ENCODE measurements at places on chromosomes 16 and 17.

- no peak for DNase-seq
These were observed 3.8 kb downstream of the CIITA start for GRCh38 chr16:10880594-10881452.

DNA sequence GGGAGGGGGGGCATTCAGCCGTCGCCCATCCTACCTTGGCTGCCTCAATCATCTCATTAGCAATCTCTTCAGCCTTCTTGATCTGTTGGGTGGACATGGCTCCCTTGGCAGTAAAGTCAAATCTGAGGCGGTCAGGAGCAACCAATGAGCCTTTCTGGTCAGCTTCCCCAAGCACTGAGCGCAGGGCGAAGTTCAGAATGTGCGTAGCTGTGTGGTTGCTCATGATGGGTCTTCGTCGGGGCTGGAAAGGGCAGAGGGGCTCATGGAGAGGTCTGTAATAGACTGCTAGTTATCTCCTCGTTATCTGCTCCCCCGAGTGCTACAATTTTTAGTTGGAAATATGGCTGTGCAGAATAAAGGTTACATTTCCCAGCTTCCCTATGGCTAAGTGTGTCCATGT, 7.2 kb upstream of the EXOSC6 start:
- DNase-seq: no peak

DNA sequence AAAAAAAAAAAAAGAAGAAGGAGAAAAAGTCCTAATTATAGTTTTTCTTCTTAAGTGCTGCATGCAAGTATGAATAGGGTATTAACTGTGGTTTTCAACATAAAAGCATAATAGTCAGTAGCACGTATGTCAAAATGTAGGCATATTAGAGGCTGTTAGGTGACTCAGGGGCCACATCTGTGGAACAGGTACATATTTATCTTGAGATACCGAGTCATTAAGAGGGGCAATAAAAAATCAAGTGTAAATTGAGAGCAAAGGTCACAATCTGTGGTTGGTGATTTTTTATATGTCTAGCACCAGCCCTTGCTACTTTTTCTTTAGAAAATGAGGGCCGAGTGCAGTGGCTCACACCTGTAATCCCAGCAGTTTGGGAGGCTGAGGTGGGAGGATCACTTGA, 1113.8 kb upstream of the RBFOX1 start:
- no peak for DNase-seq

DNA sequence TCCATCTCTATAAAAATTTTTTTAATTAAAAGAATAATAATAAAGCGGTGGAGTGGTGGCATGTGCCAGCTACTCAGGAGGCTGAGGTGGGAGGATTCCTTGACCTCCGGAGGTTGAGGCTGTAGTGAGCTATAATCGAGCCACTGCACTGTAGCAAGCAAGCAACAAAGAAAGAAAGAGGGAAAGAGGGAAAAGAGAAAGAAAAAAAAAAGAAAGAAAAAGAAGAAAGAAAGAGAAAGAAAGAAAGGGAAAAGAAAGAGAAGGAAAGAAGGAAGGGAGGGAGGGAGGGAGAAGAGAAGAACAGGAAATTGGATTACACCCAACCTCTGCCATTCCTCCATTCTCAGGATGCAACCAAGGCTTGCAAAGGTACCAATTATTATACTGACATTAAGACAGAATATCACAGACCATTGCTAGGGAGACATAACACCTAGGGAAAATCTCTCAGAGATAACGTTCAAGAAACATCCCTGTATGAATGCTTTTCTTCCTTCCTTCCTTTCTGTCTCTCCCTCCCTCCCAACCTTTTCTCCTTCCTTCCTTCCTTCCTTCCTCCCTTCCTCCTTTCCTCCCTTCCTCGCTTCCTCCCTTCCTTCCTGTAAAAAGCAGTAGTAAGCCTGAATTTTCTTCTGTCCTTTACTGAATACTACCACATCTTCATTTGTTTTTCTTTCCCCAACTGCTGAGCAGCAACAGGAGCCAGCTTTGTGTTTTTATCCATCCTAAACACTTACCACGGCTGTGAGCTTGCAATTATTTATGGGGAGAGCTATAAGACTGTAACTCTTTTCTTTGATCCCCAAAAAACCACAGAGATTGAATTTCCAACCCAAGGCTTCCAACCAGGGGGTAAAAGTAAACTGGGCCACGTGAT, 1.8 kb upstream of the LITAF start:
- DNase-seq: no peak

- no peak for DNase-seq
These were observed 7.3 kb downstream of the CSF3 start for GRCh38 chr17:40022497-40022896.

- DNase-seq: no peak
These were observed 354.0 kb downstream of the SNX29 start for GRCh38 chr16:12330541-12330940.

DNA sequence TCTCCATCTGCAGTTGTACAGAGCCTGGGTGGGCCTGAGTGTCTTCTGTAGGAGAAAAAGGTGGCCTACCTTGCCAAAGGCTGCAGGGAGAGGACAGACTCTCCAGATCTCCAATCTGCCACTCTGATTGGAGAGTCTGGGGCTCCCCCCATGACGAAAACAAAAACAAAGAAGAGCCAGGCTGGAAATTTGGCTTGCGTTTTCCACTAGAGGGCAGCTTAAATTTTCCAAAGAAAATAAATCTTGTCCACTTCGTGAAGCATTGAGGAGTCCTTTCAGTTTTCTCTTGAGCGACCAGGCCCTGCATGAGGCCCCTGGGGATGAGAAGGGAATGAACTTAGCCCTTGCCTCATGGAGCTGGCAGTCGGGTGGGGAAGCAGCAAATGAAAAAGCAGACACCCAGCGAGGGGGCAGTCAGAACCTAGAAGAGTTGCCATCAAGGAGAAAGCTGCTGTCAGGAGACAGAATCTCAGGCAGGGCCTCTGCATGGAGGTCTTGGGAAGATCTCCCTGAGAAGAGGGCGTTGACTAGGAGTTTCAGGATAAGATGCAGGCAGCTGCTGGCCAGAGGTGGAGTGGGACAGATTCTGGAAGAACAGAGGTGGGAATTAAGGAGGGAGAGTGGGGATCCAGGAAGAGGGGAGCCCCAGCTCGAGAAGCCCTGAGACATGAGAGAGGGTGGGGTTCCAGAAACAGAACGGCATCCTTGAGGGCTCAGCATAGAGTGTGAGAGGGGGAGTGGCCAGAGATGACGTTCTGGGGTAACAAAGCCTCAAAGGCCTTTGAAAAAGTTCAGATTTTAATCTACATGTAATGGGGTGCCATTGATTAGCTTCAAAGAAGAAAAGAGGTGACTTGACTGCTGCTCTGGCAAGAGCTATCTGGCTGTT, 8.4 kb upstream of the SHCBP1 start:
- no peak for DNase-seq

GRCh38 chr16:9170470-9170869, 79.0 kb downstream of the HAPSTR1 start:
- no peak for DNase-seq

- DNase-seq: peak; percentile 86
These were observed 2.9 kb downstream of the PHOSPHO1 start for GRCh38 chr17:49227436-49228261.

GRCh38 chr16:56281249-56281805, 90.0 kb downstream of the GNAO1 start:
- no peak for DNase-seq

GRCh38 chr16:61993108-61993507, 43.1 kb downstream of the CDH8 start:
- no peak for DNase-seq

DNA sequence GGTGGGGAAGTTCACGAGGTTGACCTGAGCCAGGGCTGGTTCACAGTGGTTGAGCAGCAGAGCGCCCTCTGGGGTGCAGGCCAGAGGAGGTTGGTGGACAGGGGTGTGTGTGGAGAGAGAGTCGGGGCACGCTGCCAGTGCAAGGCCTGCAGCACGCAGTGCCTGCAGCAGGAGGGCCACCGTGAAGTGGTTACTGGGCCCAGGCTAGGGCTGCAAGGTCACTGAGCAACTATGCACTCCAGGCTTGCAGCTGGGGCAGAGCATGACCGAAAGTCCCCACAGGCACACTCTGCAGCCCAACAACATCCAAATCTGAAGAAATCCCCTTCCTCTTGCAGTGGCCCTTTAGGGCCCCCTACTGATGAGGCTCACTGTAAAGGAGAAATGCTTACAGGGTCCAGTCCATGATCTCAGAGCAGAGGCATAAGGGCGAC, 89.1 kb upstream of the NOL11 start:
- DNase-seq: no peak

DNA sequence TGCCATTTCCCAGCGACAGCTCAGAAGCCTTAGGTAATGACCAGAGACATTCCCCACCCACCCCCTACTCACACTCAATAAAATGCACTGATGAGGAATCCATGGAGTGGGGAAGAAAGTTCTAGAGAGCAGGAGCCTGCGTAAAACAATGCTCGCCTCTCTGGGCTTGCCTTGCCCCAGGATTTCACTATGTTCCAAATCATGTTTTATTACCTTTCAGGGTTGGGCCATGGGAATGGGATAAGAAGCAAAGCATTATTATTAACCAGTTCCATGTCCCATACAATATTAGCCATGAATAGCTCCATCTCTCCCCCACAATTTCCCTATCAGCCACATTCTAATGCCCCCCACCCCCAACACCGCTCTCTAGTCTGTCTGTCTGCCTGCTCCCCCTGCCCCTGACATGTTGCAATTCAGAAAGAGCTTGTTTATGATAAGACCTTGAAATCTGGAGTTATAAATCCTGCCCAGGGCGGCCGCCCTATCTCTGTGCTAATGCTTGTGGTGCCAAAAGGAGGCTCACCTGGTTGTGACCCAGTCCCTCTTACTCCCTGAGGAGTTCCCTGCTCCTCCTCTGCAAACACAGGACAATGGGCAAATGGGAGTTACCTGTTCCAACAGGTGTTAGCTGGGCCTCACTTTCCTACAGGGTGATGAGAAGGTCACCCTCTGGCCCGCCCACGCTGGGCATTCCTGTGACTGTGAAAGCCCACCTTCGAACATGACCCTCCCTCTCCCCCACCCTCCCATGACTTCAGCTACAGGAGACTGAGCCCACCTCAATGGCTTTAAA, 28.0 kb upstream of the DDX52 start:
- DNase-seq: no peak

DNA sequence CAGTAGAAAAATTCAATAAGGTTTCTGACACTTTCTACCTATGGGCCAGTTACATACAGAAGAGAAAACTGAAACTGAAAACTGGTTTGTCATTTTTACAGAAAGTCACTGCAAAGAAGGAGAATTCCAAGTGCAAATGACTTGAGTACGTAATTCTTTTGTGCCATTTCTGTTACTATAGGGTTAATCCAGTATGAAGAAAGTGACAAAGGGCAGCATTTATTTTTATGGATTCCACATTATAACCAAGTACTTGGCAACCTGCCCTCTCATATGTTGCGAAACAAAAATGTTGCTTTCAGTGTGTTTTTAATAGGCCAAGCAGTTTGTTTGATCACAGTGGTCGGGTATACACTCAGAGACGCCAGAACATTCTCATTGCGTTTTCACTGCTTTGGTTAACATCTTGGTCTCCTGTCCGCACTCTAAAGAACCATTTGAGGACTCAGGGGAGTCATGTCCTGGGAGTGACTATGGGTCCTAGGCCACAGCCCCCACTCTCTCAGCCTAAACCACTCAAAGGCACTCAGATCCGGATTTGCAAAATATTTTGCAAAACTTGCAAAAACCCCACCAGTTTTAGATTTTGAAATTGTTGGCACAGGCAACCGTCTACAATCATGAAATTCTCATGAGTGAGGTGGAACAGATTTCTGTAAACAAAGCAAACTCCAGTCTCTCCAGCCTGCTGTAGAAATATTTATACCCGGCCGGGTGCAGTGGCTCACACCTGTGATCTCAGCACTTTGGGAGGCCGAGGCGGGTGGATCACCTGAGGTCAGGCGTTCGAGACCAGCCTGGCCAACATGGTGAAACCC, 15.4 kb upstream of the HELZ start:
- DNase-seq: no peak

GRCh38 chr16:78892951-78893733, 707.4 kb downstream of the MAF start:
- DNase-seq: no peak

DNA sequence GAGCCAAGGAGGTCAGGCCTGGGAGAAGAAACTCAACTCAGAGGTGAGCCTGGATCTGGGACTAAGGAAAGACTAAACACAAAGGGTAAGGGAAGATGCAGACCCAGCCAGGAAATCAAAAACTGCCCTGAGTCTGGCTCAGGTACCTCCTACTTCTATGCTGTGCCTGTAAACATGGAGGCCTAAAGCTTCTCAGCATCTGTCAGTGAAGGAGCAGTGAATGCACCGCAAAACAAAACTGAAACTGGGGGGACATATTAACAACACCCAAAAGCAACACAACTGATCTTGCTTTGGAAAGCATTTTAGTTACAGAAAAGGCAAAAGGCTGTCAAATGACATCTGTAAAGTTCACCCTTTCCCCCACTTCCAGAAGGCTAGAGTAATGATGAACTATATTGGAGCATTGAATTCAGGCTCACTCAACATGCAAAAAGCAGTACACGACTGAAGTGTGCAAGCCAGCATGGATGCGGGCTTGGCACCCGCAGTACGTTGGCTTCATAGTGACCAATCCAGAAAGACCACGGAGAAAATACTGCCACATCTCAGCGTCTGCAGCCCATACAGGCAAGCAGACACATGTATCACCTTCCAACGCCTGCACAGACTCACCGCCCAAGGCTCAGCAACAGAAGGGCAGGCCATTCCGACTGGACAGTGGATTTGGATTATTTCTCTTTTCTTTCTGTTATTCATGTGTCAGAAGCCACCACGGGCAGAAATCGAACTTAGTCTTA, 3.8 kb downstream of the TBC1D16 start:
- no peak for DNase-seq

DNA sequence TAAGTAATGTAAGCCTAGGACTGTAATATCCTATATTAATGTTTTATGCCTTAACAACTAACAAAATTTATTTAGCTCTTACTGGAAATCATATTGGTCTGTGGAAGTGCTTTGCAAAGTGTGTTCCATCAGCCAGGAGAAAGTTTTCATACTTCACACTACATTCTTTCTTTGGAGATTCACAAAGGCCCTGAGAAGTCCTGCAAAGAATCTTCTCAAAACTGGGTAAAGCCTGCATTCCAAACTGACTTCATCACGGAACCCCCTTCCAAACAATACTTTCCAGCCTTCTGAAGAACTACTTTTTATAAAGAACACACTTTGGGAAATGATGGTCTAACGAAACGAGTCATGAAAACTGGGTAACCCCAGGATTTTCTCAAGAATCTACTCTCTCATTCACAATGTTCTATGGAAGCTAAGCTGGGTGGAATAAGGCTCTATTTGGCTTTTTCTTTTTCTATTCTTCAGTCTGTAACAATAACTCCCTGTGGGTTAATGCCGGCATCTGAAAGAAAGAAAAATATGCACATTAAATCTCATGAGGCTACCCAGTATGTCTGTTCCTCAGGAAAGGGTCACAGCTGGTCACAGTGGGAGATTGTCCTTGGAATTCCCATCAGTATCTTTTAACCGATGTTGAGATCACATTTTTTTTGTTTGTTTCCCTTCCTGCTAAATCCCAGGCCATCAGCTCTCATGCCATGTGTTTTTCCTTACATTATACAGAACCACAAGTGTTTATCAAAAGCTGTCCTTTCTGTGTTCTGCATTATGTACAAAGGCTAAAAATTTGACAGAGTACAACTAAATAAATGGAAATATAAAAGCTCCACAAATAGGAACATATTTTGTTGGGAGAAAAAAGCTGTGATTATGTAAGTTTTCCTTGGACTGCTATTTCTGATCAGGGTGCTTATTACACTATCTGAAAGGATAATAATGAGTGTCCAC, 12.8 kb upstream of the AKAP1 start:
- no peak for DNase-seq

Measured in hematopoietic multipotent progenitor cell treated with erythropoietin and hydrocortisone succinate and interleukin-3 and kit ligand, for 15 days (in vitro differentiated cells).